NB4 (cell line): ENCODE measurements at places on chromosomes 2 and 18.

DNA sequence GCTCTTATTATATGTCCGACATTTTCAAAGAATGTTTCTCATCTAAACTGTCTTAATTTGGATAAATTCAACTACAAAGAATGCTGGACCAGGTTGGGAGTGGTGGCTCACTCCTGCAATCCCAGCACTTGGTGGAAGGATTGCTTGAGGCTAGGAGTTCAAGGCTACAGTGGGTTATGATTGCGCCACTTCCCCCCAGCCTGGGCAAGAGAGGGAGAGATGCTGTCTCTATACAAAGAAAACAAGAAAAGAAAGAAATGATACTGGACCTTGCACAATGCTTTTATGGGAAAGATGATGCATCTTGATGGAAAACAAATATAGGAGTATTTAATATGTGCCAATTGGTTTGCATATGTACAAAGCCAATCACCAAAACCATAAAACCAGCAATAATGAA, 296.7 kb downstream of the LPIN1 start:
- peak; percentile 38 for DNase-seq

- DNase-seq, result peak; percentile 28
Measured at GRCh38 chr2:191114403-191114886, 36.3 kb downstream of the STAT4 start.

DNA sequence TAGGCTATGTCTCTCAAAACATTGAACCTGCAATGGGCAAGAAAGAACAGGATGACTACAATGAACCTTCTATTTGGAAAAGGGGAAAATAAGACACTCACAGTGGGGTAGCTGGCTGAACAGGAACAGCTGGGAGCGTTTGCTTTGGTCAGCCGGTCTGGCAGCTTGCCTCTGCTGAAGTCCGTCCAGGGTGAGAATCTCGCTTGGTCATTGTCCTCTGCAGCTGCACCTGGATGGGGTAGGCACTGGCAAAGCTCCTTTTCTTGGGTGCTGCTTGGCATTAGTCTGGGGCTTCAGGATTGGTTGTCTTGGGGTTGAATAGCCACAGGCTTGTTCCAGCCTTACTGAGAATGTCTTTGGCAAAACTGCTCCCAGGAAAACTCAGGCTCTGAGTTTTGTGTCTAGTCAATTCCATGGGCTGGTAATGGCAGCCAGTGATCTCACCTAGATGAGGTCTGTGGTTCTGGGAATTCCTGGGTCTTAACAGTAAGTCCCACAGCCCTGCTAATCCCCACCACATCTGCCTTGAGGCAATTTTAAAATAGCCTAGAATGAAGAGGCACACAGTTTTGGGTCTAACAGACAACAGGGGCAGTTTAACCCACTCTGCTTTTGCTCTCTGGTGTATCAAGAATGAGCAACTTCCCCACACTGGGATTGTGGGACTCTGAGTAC, 13.4 kb downstream of the NEDD4L start:
- DNase-seq, result no peak

DNA sequence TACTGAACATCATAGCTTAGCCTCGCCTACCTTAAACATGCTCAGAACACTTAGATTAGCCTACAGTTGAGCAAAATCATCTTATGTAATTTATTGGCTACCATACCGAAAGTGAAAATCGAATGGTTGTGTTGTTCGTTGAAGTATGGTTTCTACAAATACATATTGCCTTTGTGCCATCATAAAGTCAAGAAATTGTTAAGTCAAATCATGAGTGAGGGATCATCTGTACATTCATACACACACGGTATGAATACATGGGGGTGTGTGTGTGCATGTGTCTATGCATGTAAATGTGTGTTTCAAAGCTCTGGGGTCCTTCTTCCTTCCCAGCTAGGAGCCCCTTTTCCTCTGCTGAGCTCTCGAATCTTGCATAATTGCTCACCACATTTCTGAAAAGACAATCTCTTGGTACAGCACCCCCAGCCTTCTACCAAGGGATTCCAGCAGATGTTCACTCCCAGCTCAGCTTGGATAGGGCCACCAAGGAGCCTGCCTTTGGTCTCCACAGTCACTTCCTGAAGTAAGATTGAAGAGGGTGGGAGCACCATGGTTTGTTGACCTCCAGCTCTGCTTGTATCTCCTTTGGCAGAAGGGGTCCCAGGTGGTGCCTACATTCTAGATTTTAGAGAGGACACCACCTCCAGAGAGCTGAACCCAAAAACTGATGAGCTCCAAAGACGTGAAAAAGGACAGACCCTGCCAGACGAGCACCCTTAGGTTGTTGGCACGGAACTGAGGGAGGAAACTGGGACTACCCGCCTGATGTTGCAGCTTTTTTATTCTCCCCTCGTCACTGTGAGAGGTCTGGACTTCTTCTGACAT, 33.2 kb upstream of the CYP1B1 start:
- peak; percentile 73 for DNase-seq

DNA sequence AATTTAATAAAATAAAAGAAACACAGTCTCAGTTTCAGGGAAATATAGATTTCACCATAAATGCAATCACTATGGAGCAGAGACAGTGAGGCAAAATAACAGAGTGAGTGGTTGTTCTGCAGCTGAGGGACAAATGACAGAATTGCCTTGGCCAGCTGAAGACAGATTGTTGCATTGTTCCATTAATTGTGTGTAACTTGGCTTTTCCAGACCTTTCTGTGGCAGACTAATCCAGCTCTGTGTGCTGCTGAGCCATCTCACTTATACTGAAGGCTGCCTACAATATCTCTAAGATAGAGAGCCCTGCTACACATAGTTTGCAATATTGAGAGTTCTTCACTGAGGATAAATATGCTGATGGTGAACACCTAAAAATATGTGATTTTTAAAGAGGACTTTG, 11.5 kb downstream of the LRRTM1 start:
- no peak for DNase-seq

- no peak for DNase-seq
Measured at GRCh38 chr2:74952575-74952974, 5.9 kb upstream of the POLE4 start.

DNA sequence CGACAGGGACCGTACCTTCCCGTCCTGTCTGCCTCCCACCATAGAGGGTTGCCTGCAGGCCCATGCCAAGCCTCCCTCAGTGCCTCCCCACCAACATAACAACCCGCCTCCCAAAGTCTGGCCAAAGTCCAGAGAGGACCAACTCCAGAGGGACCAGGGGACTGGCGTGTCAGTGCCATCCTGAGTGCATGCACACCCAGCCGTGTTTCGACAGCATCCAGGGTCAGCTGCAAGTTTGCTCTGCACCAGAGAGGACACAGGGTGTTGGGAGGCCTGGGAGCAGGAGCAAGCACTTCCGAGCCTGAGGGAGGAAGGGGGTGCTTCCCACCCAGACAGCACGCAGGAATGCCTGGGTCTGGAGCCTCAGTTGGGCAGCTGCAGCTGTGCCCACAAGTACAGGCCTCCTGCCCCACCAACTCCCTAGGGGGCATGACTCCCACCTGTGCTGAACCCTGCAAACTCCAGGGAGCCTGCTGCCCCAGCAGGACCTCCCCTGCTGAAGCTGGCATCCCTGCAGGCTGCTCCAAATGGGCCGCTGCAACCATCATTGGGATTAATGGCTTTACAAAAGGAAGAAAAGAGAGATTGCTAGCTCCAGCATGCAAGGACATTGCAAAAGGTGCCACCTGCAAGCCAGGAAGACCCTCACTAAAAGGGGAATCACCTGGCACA, 618.1 kb upstream of the FSHR start:
- DNase-seq, result no peak

GRCh38 chr2:219998107-219998506, 370.7 kb downstream of the SLC4A3 start:
- DNase-seq, result no peak

GRCh38 chr2:199861132-199861774, 10.3 kb upstream of the FTCDNL1 start:
- DNase-seq, result peak; percentile 55

DNA sequence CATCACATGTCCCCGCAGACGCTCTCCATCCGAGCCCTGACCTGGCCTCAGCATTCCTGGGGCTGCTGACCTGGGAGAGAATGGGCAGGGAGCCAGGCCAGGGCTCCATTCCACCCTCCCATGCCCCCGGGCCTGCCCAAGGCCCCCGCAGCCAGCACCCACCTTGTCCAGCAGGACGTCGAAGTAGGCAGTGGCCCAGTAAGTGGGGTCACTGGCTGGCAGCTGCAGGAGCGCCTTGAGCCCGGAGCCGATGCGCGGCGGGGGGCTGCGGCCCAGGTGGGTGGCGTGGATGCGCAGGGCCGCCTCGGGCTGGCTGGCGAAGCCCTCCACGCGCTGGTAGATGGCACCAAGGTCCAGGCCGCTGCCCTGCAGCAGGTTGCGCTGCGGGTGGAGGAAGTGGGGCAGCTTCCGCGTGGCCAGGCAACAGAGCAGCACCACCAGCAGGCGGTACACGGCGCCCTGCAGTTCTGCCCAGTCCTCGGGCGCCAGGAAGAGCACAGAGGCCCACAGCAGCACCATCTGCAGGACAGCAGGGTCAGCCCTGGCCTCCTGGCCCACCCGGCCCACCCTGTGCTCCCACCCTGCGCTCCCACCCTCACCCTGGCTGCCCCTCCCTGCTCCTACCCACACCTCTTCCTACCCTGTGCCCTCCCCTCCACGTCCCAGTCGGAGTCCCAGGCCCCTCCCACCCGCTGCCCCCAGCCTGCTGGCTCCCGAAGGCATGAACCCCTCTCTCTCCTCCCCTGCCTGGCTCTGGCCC, 7.6 kb downstream of the MAB21L4 start:
- no peak for DNase-seq

DNA sequence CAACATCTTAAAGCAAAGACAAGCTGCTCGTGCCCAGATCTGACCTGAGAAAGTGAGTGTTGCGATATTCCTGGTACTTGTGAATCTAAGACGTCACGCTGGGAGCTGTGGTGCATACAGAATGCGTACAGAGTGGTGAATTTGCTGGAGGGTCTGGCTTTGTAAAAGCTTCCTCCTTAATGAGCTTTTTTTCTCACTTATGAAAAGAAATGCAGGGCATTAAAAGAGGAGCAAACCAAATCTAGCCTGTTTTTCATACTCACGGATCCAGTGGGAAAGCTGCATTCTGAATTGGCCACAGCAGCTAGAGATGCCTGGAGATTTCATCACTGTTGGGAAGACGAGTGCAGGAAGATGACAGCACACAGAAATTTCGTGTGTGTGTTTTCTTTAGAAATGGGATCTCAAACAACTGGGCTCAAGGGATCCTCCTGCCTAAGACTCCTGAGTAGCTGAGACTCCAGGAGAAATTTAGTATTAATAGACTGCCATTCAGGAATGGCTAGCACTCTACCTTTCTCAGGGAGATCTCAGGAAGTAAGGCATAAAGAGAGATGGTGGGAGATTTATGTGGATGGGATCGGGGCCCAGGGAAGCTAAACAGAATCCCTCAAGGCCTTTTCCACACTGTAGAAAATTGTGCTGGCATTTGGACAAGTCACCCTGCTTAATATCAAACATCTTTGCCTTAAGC, 181.3 kb downstream of the ALPK2 start:
- DNase-seq, result no peak

DNA sequence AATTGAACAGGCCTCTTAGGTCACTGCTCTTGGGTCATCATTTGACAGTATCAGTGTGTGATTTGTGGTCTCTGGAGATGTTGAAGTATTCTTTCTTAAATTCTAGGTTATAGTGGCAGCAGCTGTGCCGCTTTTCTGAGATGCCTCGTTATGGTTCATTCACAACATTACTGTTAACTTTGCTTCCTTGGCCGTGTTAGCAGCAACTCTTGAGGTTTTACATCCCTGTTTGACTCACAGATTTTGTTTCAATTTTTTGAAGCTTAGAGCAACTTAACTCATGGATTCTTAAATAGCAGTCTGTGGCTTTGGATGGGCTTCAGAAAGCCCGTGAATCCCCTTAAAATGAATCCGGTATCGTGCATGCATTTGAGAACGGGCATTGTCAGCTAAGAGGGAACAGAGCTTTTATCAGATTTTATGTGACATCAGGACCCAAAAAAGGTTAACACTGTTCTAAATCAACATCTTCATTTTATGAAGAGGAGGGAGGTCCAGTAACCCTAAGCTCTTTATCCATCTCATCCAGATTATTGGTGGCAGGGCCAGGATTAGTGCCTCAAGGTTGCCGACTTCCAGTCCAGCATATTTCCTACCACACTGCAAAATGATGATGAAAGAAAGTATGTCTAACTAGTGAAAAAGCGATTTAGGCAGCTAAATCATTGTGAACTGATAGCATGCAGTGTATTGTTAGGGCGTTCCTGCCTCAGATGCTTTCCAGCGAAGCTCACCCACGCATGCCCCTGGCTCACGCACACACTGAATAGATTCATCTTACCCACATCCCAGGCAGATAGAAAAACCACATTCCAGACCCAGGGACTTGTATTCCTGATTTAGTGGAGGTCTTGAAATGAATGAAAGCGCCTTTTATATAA, 5.1 kb downstream of the TRIB2 start:
- DNase-seq, result no peak

DNA sequence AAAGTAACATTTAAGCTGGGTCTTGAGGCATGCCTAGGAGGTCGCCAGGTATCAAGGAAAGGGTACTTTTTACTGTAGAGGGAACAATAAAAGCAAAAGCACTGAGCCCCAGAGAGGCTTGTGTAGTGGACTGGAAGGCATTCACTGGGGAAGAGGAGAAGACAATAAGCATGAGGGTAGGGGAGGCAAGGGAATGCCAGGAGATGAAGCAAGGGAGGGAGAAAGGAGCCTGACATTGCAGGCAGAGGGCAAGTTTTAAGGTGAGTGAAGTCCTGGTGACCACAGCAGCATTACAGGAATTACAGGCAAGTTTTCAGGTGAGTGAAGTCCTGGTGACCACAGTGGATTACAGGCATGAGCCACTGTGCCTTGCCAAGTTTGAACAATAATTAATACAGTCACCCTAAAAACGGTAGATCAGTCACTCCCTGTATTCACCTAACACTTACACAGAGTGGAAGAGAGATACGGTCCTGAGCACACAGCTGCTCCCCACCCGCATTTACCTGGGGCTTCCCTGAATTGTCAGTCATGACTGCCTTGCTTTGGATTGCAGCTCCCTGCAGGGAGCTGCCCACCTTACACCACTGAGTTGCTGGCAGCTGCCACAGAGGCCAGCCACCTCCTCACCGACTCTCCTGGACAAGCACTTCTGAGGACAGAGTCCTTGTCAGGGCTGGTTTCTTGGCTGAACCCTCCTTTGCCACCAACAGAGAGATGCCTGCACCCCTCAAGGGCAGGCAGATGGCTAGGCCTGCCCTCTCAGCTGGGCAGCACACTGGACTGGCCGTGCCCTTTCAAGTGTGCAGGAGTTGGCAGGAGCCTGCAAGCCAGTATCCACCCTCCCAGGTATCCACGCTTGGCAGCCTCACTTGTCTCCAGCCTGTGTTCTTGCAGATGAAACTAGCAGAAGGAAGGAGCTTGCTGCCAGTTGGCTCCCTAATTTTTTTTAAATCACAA, 153.2 kb upstream of the MSH6 start:
- no peak for DNase-seq

GRCh38 chr18:8833480-8833879, 128.1 kb downstream of the MTCL1 start:
- no peak for DNase-seq

- DNase-seq, result no peak
Measured at GRCh38 chr2:10504370-10504993, 56.4 kb upstream of the ODC1 start.
